ENCODE measurements at places on chromosomes 2 and 18.

DNA sequence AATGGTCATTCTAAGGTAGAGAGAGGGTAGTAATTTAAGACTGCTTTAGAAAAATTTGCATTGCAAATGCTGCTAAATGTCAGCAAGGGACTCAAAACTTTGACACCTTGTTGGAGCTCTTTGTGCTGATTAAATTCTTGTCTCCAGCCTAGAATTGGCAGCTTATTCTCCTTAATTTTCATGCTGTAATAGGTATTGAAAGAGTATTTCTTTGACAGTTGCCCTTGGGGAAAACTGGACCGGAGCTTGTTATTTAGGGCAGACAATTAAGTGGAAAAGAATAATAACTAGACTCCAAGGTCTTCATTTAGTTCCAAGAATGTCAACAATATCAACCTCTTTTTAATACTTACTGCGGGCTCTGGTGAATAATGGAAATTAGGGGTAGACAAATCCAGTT, 264.0 kb downstream of the TPGS2 start:
- no peak for DNase-seq

DNA sequence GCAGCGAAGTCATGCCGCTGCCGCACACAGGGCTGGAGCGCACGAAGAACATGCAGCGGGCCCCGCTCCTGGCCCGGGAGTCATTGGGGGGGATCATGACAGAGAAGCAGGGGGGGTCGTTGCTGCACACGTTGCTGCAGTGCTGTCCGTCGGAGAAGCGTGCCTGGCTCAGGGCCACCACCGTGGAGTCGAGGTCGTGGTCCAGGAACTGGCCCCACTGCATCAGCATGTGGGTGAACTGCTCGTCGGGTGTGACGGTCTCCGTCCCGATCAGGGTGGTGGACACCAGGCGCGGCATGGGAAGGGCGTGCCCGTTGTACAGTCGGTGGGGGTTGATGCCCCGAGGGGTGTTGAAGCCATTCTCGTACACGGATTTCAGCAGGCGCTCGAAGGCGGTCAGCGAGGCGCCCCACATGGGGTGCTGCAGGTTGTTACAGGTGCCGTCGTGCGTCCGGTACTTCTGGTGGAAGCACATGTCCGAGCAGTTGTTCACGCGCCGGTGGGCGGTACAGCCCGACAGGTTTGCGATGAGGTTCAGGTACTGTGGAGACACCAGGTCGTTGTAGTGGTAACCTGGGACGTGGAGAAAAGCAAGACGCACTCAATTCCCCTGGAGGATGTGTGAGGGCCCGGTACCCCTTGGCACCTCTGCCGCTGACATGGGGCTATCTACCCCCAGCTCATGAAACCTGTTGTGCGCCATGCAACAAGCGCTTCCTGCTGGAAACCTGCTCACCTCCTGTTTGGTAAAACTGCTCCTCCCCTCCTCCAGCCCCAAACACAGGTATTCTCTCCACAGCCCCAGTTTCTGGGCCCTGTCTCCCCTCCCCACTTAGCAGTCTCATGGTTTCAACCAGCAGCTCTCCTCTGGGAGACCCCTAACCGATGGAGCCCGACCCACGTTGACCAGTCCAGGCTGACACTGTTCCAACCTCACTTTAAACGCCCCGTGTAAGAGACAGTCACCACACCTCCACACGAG, 94.9 kb downstream of the PXDN start:
- no peak for DNase-seq

- no peak for DNase-seq
These were observed 59.1 kb upstream of the PELI1 start for GRCh38 chr2:64203131-64203857.

DNA sequence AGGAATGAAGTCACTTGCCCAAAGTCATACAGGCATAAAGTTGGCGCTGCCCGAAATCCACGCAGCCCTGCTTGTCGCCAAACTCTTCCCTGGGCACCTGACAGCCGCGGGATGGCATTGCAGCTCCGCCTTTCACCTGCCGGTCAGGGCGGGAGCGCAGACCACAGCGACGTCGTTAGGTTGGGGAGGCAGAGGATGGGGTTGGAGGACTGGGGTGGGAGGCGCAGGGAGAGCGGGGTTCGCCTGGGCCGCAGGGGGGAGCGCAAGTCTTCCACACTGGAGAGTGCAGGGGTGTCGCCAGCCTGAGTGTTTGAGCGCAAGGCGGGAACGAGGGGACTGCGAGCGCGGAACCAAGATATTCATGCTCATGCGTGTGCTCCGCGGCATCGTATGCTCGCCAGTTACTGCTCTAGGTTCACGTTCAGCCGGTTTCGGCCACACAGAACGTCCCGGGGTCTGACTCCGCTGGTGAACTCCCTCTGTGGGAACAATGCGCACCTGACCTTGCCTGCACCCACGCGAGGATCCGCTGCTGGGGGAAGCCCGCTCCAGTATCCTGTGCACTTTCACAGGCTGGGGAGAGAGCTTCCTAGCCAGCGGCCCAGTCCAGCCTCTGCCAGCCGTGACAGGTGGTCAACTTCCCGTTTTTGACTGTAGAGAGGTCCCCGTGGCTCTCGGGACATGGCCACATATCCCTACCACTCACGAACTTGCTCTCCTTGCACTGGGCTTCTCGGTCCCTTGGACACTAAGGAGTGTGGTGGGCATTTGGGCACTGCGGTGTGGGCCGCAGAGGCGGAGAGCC, 767 bp upstream of the NPPC start:
- DNase-seq = peak; percentile 71

DNA sequence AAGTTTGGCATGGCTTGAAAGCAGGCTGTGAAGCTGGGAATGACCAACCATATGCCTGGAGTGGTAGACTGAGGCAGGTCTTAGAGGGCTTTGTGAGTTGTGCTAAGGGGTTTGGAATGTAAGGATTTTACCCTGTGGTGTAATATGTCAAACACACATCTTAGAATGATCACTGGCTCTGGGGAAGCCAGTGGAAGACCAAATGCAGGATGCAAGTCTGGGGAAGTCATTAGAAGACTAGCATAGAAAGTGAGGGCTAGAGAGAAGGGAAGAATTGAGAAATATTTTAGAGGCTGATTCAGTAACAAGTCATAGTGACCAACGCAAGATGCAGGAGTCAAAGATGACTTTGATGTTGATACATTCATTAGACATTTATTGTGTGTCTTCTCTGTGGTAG, 3.5 kb upstream of the FHOD3 start:
- DNase-seq = no peak

DNA sequence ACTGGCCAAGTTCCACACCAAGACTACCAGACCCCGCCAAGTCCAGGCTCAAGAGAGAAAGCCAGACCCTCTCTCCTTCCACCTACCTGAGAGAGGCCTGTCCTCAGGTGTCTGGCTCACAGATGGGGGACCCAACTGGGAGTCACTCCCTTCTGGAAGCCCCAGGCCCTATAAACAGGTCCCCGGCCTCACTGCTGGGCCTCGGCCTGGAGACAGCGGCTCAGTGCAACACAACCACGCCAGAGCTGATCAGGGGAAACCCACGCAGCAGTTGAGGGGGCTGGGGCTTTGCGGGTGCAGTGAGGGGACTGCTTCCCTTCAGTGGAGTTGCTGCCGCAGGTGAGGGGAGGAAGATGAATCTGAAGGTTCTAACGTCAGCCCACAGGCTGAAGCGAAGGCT, 22.8 kb upstream of the C1QL2 start:
- no peak for DNase-seq

DNA sequence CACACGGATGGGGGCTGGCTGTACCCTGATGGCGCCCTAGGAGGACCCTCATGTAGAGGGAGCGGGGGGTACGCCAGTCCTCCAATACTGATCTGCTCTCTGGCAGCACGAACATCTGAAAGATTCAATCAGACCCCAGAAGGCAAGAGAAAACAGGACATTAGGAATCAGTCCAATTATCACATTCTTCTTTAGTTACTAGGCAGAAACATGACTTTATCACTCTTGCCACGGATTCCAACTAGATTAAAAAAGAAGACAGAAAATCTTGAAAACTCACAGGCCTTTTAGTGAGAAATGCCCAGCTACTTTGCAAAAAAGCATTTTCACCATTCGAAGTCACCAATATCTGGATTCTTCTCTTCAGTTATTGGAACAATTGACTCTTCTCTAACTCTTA, 68.4 kb downstream of the ID2 start:
- no peak for DNase-seq

- no peak for DNase-seq
These were observed 23.5 kb downstream of the LMAN2L start for GRCh38 chr2:96716388-96716787.

DNA sequence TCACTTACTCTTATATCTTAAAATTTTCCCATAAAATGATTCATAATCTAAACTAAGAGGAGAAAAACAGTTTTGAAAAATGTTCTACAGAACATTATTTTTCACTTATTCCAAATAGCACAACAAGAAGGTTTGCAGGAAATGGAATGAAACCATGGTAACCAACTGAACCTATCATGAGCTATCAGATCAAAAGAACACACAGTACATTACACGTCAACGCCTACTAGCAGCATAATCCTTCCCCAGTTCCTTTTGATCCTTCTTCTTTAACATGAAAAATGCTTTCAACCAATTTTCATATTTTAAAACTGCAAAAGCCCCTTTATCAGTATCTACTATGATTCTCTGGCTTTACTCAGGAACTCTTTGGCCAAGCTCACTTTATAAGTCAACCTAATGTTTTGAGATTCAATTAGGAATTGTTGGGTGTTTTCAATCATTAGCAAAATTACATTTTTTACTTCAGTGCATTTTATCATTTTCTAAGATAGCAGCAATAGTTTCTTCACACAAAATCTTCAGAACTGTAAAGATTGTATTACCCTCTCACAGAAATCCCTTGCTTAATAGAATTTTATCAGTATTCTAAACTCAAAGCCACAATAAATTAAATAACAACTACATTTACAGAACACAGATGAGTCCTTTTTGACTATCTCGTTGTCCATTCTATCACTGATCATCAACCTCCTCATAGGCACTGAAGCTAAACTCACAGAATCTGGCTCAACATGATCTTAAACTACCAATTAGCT, 102.5 kb downstream of the CHN1 start:
- no peak for DNase-seq

DNA sequence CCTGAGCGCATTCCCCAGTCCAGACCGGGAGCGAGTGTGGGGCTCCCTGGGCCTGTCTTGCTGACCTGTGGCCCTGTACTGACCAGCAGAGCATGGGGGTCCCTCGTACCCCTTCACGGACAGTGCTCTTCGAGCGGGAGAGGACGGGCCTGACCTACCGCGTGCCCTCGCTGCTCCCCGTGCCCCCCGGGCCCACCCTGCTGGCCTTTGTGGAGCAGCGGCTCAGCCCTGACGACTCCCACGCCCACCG, 5.3 kb downstream of the NEU4 start:
- no peak for DNase-seq

DNA sequence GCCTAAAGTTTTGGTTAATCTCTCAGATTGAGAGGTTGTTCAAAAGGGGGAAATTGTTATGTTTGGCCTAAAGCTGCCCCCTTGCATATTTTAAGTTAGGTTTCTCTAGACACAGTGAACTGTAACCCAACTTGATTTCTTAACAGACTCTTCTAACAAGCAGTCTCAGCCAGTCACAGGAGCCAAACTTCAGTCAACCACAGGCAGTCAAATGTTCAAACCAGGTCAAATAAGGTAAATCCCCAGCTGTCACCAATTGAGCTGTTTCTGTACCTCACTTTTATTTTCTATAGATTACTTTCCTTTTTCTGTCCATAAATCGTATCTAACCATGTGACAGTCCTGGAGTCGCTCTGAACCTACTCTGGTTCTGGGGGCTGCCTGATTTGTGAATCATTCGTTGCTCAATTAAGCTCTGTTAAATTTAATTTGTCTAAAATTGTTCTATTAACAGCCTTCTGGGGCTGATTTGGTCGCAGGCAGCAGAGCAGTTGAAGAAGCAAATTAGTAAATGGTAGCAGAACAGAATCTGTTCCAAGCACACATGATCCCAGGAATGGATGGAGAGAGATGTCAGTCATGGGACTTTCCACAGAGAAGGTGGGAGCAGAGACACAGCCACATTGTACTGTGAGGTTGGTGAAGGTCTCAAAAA, 16.4 kb upstream of the NFU1 start:
- no peak for DNase-seq

- no peak for DNase-seq
These were observed 140.9 kb downstream of the TCF4 start for GRCh38 chr18:55446996-55447671.

DNA sequence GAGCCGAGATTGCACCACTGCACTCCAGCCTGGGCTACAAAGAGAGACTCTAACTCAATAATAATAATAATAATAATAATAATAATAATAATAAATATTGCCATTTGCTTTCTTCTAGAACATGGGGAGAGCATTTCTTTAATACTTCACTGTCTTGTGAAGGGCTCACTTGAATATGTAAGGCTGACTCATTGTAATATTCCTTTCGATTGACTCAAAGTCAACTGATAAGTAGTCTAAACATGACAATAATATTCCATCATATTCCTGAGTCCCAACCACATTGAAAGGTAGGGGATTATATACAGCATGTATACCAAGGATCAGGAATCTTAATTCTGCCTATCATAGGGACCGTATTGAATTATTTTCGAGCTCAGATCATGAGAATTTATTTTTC, 949.2 kb downstream of the DSC3 start:
- DNase-seq = no peak

DNA sequence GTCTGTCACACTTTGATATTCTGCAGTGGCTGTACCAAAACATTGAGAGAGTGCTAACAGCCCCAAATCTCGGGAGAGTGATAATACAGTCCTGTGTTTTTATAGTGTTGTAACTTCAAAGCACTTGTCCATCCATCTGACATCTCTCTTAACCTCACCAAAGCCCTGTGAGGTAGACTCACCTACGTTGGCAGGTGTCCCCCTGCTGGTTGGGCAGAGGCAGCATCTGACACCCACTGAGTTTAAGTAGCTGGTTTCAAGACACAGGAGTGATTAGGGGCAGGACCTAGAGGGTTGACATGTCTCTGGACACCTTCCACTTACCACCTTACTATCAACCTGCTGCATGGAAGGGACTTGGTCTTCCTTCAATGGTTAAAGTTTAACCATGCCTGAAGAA, 22.9 kb downstream of the COLEC12 start:
- DNase-seq = no peak

- no peak for DNase-seq
These were observed 404.0 kb upstream of the MMADHC start for GRCh38 chr2:149991576-149991975.

GRCh38 chr2:97701851-97702465, 11.4 kb upstream of the ZAP70 start:
- no peak for DNase-seq

DNA sequence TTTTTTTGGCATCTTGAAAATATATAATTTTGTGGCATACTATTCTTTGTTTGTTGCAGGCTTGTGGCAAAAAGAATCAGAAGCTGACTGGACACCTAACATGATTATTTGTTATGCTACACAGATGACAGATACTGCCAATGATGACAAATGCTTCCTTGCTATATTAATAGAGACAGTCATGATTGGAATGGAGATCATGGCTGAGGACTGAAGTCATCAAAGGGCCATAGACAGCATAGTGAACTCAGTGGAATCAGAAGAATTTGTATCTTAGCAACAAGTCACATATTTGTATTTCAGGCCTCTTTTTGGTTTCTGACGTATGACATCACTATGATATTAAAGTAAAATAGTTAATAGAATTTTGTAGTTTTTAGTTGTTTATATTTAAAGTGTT, 1003.8 kb upstream of the DDX18 start:
- no peak for DNase-seq

All from NCI-H524 (cell line).